Stimulated activated naive CD8-positive, alpha-beta T cell treated with anti-CD3 and anti-CD28 coated beads, Interleukin-15, amount 100 ng/mL, for 72 hours (primary cell): ENCODE measurements at places on chromosomes 2 and 18.
A peak's percentile ranks its signal among the peaks of the same experiment; 100 is the strongest.

GRCh38 chr2:25473758-25474340 lies 132.1 kb upstream of the DNMT3A start:
- DNase-seq, result no peak

- DNase-seq, result no peak
These were observed 419.3 kb upstream of the ACVR2A start for GRCh38 chr2:147425437-147426029.

DNA sequence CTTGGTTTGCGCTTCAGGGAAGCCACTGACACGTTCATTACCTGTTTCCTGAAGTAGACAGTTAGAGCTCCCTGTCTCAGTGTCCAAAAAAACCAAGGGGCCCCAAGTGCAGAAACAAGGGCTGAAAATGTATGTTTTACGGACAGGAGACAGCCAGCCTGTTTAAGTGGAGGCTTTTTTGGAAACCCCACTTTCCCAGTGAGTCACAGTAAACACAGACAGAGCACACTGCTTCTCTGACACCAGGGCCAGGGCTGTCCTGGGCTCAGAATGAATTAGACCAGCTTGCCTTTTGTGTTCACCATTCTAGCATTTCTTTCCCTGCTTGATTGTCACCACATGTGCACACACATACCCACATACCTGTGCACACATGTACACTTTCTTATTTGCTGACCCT lies 128.6 kb downstream of the SH3RF3 start:
- no peak for DNase-seq

- DNase-seq, result no peak
These were observed 24.3 kb upstream of the ID2 start for GRCh38 chr2:8657423-8658062.

- DNase-seq, result no peak
These were observed 691 bp downstream of the BIRC6 start for GRCh38 chr2:32357318-32358110.

GRCh38 chr2:71547616-71548285 lies 94.4 kb downstream of the DYSF start:
- DNase-seq, result no peak

- no peak for DNase-seq
These were observed 97.0 kb downstream of the LYPD6 start for GRCh38 chr2:149427387-149427786.

- no peak for DNase-seq
These were observed 90.3 kb downstream of the DHRS9 start for GRCh38 chr2:169159686-169160085.

DNA sequence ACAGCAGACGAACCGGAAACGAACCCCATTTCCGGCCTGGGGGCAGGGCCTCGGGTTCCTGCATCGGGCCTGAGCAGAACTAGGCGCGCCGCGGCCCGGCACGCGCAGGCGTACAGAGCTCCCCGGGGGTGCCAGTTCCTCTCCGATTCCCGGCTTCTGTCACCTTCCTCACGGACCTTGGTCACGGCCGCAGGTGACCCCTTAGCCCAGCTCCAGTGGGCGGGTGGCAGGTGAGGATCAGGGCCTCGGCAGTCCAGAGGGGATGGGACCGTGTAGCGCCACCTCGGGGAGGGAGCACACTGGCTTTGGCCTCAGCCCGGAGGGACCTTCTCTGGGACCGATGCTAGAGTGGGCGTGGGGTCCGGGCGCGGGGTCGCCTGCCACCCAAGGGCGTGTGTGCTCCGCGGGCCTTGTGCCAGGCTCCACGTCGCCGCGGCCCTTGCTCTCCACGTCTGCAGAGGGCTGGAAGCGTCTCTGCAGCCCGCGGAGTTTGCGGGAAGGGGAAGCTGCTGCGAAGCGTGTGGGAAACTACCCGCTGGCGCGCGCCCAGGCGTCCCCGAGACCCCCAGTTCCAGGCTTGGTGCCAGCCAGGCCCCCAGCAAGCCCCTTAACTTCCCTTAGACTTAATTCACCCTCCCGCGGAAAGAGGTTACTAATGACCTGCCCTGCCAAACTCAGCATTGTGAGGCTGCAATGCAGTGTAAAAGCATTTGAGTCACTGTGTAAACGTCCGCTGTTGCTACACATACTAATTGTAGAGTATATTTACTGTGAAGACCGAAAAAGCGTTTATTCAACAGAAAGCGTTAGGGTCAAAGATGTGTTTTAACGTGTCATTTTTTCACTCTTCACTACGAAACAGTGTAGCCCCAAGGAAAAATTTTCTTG lies at the start of gene TRAPPC12:
Gene TRAPPC12, plus strand, starts transcription at position 48 of the 888 bp plus-strand sequence. CDS start 7,930 bp downstream, outside the sequence.
- peak; percentile 89 for DNase-seq

DNA sequence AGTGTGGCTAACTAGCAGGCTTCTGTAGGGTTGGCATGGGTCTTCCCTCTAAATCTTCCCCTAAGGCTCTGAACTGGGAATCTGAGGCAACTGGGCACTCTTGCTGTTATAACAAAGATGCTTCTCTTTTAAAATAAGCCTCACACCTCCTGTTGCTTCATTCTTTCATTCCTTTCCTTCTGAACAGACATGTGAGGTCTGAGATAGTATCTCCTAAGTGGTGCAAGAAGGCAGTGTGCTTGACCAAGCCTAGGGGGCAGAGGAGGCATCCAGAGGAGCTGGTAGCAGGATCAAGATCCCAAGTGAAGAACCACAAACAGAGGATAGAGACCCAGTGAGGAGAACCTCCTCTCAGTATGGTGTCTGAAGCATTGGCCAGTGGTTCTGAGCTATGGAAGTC lies 90.9 kb downstream of the TTC27 start:
- no peak for DNase-seq

- no peak for DNase-seq
These were observed 152.7 kb upstream of the SOX11 start for GRCh38 chr2:5539282-5540165.

DNA sequence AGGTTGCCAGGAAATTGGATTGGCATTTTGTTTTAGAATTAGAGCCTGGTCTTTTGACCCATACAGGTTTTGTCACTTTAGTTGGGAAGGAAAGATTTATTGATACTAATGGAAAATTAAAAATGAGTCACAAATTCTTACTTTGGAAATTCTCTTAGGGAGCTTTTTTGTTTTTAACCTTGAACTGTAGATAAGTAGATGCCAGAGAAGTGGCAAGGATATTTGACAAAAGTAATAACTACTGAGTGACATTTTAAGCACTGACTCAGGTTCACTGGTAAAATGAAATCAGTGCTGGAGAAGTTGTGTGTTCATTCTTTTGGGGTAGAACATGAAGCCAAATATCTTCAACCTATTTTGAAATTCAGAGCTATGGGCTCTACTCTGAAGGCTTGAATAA lies 56.5 kb downstream of the LDLRAD4 start:
- DNase-seq, result no peak

GRCh38 chr2:132904142-132904842 lies 234.3 kb upstream of the LYPD1 start:
- no peak for DNase-seq

- no peak for DNase-seq
These were observed 96.3 kb downstream of the UPP2 start for GRCh38 chr2:158197940-158198339.

- DNase-seq, result no peak
These were observed 401.6 kb downstream of the EPHA4 start for GRCh38 chr2:221170548-221170947.
